ENCODE measurements at places on chromosomes 1 and 21. TPM values are rescaled to one million over a fixed set of nuclear protein-coding genes. Genes with fewer than 3 reads are reported as not detected.
A peak's percentile ranks its signal among the peaks of the same experiment; 100 is the strongest.

DNA sequence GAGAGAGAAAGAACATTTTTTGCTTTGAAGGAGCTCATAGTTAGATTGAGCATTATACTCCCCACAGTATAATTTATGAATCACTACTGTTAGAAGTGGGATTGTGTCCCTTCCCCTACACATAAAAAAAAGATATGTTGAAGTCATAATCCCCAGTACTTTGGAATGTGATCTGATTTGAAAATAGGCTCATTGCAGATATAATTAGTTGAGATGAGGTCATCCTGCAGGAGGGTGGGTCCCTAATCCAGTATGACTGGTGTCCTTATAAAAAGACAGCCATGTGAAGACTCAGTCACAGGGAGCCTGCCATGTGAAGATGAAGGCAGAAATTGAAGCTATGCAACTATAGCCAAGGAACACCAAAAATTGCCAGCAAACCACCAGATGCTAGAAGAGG, 76.4 kb downstream of the TGFB2 start:
- H3K27ac ChIP-seq = no peak overlapping the region
- H3K4me1 ChIP-seq = no peaks in the 10 kb centered on the region
- no peaks in the 10 kb centered on the region for H3K36me3 ChIP-seq
- no peak for DNase-seq

- no peak for DNase-seq
- peak overlapping the region; percentile 5 for H3K27ac ChIP-seq
- peaks cover 37% of the 10 kb centered on the region for H3K27me3 ChIP-seq
- no peak overlapping the region for H3K4me3 ChIP-seq
- peaks cover 3% of the 10 kb centered on the region for H3K4me1 ChIP-seq
- no peaks in the 10 kb centered on the region for H3K36me3 ChIP-seq
Observed at GRCh38 chr1:184310157-184310819, 76.5 kb upstream of the C1orf21 start.

GRCh38 chr1:153402226-153402625, 11.4 kb upstream of the S100A8 start:
- DNase-seq = no peak
- no peak overlapping the region for H3K4me3 ChIP-seq
- H3K27me3 ChIP-seq = peaks cover 16% of the 10 kb centered on the region
- H3K4me1 ChIP-seq = peaks cover 4% of the 10 kb centered on the region
- H3K36me3 ChIP-seq = no peaks in the 10 kb centered on the region

- H3K4me1 ChIP-seq = peaks cover 30% of the 10 kb centered on the region
- H3K4me3 ChIP-seq = no peak overlapping the region
- H3K27me3 ChIP-seq = no peaks in the 10 kb centered on the region
- no peak for DNase-seq
- H3K36me3 ChIP-seq = peaks cover 9% of the 10 kb centered on the region
Observed at GRCh38 chr1:42259739-42260064, 75.3 kb downstream of the FOXJ3 start.

DNA sequence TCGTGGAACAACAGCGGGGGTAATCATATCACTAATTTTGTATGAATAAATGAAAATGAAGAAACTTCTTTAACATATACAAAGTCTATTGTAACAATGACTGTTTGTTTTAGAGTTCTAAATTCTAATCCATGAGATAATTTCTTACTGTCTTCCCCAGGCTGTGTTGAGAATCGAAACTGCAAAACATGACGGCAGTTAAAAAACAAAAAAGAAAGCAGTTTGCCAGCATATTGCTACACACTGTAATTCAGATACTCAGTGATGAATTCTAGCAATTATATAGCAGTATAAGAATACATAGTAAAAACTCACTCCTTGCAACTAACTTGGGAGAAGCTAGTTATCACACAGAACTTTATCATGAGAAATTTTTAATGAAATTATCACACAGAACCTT, 22.1 kb downstream of the INSL5 start:
- peak overlapping the region; percentile 38 for H3K27ac ChIP-seq
- no peak for DNase-seq
- peaks cover 34% of the 10 kb centered on the region for H3K27me3 ChIP-seq
- H3K36me3 ChIP-seq = peaks cover 16% of the 10 kb centered on the region

DNA sequence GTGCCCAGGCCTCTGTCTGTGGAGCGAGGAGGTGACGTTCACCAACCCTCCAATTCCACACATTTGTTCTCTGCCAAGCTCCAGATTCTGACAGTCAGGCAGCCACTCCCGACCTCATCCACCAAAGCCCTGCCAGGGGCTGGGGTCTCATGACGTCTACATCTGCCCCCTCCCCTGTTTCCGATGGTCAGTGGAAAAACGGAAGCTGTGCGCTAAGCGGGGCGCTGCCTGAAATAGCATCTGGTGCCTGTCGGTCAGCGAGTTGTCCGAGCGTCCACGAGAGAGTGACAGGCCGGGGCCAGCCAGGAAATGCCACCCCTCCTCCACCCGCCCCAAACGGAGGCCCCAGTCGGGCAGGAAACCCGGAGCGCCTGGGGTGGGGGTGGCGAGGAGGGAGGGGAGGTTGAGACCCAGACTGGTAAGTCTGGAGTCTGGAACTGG, 3.2 kb upstream of the TAL1 start:
- H3K4me1 ChIP-seq = peaks cover 20% of the 10 kb centered on the region
- no peaks in the 10 kb centered on the region for H3K36me3 ChIP-seq

DNA sequence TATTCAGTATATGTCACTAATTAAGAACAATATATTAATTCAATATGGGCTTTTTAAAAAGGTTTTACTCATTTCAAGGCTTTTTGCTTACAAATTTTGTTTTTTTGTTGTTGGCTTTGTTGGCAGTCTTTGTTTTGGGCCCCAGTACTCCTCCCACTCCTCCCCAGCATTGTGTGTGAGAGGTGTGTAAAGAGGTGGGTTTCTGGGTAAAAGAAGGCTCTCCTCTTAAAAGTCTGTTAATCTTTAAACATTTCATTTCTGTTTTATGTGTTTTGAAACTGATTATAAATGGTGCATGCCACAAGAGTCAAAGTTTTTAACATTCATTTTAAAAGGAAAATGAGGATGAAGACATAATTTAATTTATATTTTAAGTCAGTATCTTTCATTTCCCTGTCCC, 79.6 kb downstream of the SASS6 start:
- H3K36me3 ChIP-seq = peaks cover 4% of the 10 kb centered on the region
- no peak overlapping the region for H3K27ac ChIP-seq
- no peak overlapping the region for H3K4me3 ChIP-seq
- no peak for DNase-seq

MAGOH gene
- 62.6 TPM for total RNA-seq

NHLH1 gene
- 2.0 TPM for total RNA-seq
